Suppressor macrophage treated with lipopolysaccharide for 1 hour (primary cell): ENCODE measurements at places on chromosomes 7 and 10.

- DNase-seq = no peak
Measured at GRCh38 chr7:121262221-121262620, 66.6 kb upstream of the WNT16 start.

DNA sequence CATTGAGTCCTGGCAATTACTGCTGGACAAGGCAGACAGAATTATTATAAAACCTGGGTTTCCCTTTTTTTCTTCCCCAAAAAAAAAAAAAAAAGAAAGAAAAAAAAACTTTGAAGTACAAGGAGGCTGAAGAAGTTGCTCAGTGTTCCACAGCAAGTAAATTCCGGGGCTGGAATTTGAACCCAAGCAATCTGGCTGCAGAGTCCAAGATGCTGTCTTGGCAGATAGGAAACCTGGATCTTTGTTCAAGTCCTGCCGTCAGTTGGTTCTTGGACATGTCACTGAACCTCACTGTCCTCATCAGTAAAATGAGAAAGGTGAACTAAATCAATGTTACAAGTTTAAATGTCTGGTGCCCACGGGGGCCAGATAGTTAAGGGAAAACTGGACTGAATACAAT is 35.3 kb downstream of the ARID5B start:
- no peak for DNase-seq

DNA sequence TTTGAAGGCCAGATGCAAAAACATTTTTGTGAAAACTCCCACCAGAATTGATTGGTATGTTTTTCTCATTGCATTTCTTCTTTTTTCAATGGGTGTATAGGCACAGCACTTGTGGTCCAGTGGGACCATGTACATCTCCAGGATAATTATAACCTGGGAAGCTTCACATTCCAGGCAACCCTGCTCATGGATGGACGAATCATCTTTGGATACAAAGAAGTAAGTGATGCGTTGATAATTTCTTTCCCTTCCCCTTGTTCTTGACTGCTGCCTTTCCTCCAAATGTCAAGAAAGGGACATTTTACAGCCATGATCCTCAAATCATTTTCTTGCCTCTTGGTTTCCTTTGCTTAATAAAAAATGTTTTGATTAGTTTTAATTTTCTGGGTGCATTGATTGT is 331.5 kb downstream of the PLXDC2 start:
- no peak for DNase-seq

GRCh38 chr7:7706101-7706511 is 12.3 kb downstream of the RPA3 start:
- DNase-seq = peak; percentile 27

- no peak for DNase-seq
Measured at GRCh38 chr7:85509476-85509875, 322.6 kb upstream of the SEMA3D start.

DNA sequence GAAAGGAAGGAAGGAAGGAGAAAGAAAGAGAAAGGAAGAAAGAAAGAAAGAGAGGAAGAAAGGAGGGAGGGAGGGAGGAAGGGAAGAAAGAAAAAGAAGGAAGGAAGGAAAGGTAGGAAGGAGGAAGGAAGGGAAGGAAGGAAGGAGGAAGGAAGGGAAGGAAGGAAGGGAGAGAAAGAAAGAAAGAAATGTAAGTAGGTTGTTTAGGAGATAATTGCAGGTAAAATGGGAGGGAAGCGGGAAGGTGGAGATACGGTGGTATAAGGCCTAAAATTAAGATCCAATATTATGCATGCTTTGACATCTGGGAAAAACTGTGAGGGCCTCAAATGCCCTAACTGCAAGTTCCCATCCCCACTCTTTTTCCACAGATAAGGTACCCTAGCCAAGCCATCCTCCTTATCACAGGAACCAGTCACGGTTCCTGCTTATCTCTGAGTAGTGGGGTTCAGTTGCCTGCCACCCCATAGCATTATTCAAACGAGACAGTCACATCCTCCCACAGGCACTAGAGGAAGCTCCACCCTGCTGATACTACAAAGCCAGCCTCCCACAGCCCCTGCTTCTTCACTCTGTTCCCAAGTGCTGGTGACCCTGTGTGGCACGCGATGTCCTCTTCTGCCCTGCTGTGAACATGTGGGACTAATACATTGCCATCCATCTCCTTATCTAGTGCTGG is 28.7 kb downstream of the ST8SIA6 start:
- no peak for DNase-seq

GRCh38 chr7:92680442-92680841 is 90.3 kb upstream of the FAM133B start:
- DNase-seq = no peak

GRCh38 chr7:96136600-96137239 is 185.2 kb downstream of the SLC25A13 start:
- DNase-seq = no peak

- no peak for DNase-seq
Measured at GRCh38 chr10:102492983-102493382, 9.5 kb downstream of the ACTR1A start.

GRCh38 chr7:13240349-13240748 is 552.9 kb downstream of the ARL4A start:
- DNase-seq = no peak

DNA sequence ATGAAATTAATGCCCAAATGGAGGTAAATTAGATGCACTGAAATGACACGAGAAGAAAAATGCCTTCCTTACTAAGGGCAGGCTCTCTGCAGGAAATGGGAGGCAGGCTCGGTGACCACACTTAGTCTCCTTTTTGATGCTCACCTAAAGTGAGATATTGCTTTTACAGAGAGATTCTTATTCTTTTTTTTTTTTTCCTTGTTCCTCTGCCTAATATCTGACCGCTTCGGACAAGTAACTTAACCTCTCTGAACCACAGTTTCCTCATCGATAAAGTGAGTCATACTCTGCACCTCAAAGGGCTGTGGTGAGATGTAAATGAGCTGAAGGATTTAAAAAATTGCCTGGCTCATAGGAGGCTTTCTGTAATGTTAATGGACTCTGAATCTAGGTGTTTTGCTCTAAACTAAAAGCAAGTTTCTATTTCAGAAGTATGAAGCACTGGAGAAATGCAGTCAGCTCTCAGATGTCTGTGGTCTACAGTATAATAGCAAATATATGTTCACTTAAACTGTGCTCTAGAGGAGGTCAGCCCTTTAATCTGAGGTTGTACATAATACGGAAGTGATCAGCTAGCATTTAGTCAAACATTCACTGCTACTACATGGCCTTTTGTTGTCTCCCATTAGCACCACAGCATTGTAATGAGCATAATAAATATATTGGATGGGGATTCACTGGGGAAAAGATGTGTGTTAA is 23.2 kb downstream of the NKX2-3 start:
- no peak for DNase-seq

DNA sequence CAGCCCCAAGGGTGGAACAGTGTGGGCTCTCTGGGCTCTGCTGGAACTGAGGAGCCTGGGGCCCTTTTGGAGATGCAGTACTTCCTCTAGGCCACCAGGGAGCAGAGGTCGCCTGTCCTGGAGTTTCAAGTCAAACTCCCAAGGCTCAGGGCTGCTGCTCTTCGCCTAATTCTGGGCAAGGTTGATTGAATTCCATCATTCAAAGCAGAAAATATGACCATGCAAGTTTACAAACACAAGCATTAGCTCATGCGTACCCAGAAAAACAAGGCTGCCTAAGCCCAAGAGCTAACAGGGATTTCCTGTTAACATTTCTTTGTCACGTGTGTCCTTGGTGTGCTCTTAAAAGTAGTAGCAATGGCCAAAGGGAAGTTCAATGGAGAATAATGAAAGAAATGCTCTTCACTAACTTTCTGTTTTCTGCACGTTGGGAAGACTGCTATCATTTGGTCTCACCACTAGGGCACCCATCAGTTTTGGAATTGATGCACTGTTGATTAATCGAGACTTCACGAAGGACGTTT is 20.1 kb downstream of the LDB3 start:
- peak; percentile 75 for DNase-seq

GRCh38 chr10:19713800-19714525 is 102.3 kb upstream of the PLXDC2 start:
- DNase-seq = no peak

DNA sequence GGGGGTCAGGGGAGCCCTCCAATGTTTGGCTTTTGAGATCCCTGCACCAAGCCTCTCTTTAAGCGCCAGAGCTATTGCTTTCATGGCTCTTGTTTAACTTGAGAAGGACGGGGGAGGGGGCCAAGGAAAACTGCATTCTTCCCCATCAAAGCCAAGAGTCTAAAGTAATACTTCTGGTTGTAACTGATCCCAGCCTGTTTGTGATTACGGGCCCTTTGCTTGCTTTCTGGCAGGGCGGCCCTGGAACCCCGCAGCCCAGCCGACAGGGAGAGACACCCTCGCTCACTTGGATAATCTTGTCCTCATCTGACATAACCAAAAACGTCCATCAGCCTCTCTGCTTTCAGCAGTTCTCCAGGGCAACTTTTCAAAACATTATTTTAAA is 154.7 kb downstream of the NEURL1 start:
- DNase-seq = no peak

- DNase-seq = no peak
Measured at GRCh38 chr7:119515214-119515613, 757.8 kb upstream of the KCND2 start.

GRCh38 chr7:130087364-130087763 is 17.0 kb downstream of the KLHDC10 start:
- no peak for DNase-seq

- DNase-seq = no peak
Measured at GRCh38 chr7:114008696-114009095, 89.9 kb upstream of the PPP1R3A start.

- no peak for DNase-seq
Measured at GRCh38 chr7:154186811-154187210, 134.6 kb downstream of the DPP6 start.
